ENCODE measurements at places on chromosomes 12 and 14.

DNA sequence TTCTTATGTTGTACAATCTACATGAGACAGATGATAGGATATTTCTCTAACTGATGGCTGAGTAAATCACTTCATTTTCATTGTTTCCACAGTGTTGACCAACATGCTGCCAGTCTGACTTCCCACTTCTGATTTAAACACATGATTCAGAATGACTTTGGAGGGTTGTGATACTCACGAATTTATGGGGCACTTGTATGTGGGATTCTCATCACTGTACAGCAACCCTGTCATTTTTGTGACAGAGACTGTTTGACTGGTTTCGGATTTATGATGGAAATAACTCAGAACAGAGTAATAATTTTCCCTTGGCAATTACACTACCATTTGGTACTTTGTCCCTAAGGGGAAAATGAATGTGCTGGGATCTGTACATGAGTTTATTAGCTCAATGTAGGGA, 333.8 kb downstream of the TRHDE start:
- no peak for DNase-seq

GRCh38 chr12:6688999-6689882, at the start of gene ZNF384:
Gene ZNF384, minus strand, starts transcription at chr12:6689375. Its CDS starts 9,855 bp downstream, at chr12:6679520.
- peak; percentile 94 for DNase-seq

DNA sequence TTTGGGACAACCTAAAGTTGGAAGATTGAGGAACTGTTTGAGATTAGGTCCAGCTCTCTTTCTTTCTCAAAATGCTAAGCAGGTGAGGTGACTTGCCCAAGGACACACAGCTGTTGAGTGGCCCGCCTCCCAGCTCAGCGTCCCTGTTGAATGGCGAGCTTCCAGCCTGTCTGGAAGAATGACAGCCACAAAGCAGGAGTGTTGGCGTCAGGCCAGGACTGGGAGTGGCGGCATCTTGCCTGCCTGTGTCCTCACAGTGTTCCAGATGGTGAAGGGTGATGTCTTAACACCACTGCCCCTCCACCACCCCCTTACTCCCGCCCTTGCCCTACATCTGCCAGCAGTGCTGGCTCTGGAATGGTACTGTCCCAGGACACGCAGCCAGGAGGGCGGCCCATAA, 4.4 kb upstream of the CEBPE start:
- no peak for DNase-seq

GRCh38 chr12:64452559-64453329, 824 bp downstream of the TBK1 start:
- DNase-seq, result no peak

GRCh38 chr12:104467346-104467837, 10.6 kb downstream of the CHST11 start:
- no peak for DNase-seq

DNA sequence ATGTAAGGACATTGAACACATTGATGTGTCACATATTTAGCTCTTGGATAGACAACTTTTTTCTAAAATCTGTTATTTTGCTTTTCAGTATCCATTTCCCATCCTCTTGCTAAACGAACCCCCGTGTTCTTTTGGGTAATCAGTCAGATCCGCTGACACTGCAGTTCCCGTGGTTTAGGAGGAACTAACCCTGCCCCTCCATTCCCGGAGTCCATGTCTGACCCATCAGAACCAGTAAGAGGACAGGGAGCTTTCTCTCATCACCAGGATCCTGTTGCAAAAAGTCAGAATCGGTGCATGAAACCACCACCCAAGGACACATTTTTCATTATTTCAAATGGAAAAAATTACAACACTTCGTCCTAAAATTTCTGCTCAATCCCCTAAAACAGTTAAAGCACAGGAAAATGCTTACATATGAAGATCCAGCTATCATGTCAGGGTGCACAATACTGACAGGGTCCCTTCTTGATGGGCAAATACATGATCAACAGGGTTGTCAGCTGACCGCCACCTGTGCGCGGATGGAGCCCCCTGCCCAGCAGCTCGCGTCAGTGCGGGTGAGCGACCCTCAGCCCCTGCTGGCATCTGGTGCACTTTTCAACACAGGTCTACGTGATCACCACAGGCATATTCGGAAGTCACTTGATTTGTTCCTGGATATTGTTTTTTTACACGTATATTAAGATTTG, 276.8 kb downstream of the ADGRD1 start:
- DNase-seq, result no peak

DNA sequence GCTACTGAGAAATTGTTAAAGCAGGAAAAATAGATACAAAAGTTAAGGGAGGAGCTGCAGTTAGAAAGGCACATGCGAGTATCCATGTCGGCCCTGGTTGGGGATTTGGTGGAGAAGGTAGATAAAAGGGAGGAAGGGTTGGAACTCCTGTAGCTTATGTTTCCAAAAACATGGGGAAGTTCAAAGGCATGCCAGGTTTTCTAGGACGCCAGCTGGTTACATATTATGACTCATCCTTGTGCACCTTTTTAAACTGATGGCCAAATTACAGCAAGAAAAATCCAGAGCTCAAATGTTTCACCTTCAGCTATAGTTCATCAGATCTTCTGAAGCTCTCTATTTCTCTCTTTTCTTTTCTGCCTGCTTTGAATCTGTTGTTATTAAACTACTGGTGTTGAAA, 13.2 kb upstream of the MAP4K5 start:
- DNase-seq, result no peak

- no peak for DNase-seq
Observed at GRCh38 chr14:92280554-92281262, 42.3 kb upstream of the SLC24A4 start.

GRCh38 chr14:102015045-102015685, 50.8 kb downstream of the DYNC1H1 start:
- DNase-seq, result no peak

GRCh38 chr14:20458031-20458789, 3.0 kb downstream of the PIP4P1 start:
- DNase-seq, result no peak

GRCh38 chr12:104189915-104190555, 25.5 kb upstream of the TXNRD1 start:
- no peak for DNase-seq

DNA sequence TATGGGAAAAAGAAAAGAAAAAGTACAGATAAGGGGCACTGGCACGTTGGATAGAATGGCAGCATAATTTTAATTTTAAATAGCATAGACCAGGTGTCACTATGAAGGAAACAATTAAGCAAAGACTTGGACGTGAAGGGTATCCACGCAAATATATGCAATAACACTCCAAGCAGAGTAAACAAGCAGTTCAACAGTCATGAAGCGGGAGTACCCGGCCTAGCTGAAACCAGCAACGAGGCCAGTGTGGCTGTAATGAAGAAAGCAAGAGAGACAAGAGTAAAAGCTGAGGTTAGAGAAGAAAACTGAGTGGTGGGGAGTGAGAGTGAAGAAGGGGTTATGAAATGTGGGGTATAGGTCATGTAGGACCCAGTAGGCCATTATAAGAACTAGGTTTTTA, 85.4 kb downstream of the BCL2L14 start:
- DNase-seq, result no peak

- DNase-seq, result no peak
Observed at GRCh38 chr12:45768194-45768593, 38.7 kb downstream of the ARID2 start.
